Head of caudate nucleus (tissue), 42 donors: ENCODE measurements at places on chromosomes 4 and X.

DNA sequence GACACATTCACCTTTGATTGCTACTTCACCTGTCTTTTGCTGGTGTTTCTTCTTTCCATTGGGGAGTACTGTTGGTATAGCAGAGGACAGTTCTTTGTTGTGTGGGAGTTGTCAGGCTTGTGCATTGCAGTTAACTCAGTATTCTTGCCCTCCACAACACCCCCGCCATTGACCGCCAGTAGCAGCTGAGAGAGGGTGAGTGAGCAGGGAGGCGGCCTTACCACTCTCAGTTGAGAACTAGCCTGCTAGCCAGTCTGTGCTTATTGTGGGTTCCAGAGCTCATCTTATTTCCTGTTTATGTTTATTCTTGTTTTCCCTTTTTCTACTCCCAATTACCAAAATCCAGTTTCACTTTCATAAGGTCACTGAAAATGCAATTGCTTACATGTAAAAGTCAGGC lies 52.2 kb downstream of the STIM2 start:
- DNase-seq: no peak

DNA sequence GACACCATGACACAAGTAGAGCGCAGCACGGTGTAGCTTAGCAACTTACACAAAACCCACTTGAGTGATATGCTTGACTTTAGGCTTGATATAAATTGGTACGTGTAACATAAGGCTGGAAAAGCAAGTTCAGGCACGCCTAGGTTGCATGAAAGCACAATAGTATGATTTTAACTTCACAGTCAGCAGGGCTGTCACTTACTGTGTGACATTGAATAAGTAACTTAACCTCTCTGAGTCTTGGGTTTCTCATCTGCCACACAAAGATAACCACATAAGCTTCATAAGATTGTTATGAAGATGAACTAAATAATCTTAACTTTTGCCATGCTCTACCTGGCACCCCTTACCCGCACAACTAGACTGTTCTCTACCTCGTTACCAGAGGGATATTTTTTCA lies 9.5 kb downstream of the SRD5A3 start:
- DNase-seq: no peak

GRCh38 chr4:11281720-11282119 lies 147.0 kb downstream of the HS3ST1 start:
- DNase-seq: no peak

- no peak for DNase-seq
Measured at GRCh38 chr4:109574931-109575804, 15.1 kb downstream of the MCUB start.

- no peak for DNase-seq
Measured at GRCh38 chr4:135177321-135177720, 975.7 kb upstream of the PABPC4L start.
